ENCODE measurements at places on chromosomes 1 and 21.

DNA sequence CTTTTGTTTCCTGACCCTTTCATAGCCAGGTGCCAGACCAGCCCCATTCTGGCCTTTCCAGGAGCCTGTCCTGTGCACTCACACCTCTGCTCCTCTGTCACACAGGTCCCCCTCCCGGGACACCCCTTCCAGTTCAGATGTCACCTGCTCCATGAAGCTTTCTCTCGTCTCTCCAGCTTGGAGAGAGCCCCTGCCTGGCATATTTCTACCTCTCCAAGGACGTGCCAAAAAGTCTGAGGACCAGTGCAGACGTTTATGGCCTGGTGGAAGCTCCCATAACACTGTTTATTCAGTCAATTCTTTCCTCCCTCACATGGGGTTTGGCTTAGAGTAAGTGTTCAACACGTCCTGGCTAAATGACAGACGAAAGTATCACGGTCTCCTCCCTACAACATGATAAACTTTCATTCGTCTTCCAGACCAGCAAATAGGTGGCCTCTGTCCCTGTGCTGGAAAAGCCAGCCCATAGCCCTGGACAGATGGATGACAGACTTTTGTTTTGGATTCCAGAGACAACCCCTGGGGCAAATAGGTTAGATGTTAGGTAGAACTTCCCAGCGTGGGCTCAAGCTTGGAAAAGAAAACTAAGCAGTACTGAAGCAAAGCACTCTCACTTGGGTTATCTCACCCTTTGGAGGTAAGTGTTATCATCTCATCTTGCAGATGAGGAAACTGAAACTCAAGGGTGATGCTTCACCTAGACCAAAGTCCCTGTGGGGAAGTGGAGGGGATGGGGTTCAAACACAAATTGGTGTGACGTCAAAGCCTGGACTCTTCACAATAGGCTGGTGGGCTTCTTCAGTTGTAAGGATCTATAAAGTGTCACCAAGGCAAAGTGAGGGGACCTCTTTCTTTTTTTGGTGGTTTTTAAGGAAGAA is 52.9 kb upstream of the ECE1 start:
- DNase-seq: no peak

GRCh38 chr21:33286600-33287456 is 20.7 kb downstream of the IL10RB start:
- DNase-seq: peak; percentile 55

DNA sequence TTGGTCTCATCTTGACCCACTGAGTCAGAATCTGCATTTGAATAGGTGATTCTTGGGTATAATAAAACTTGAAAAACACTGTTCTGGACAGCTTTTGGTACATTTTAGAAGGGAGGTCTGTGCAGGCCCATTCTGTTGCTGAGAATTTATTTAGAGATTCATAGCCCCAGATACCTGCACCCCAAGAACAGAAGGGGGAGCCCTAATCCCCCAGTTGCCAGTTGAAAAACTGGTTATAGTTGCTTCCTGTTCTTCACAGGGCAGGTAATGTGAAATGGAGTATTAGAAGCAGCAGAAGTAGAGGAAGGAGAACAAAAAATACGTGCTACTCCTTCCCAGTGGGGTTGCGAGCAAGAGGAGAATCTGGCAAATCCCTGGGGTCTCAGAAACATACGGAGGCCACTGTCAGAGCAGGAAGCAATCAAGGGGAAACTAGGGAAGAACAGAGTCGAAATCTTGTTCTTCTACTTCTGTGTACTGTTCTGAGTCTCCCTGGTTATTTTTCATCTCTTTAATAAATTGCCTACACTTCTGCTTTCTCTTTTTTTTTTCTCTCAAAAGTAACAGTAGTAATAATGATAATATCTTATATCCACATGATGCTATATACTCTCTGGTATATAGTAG is 4.6 kb upstream of the CLCA2 start:
- DNase-seq: peak; percentile 26

- peak; percentile 62 for DNase-seq
These were observed 202.5 kb downstream of the C1orf94 start for GRCh38 chr1:34378968-34379856.

GRCh38 chr1:200925831-200926230 is 31.1 kb downstream of the INAVA start:
- DNase-seq: no peak

DNA sequence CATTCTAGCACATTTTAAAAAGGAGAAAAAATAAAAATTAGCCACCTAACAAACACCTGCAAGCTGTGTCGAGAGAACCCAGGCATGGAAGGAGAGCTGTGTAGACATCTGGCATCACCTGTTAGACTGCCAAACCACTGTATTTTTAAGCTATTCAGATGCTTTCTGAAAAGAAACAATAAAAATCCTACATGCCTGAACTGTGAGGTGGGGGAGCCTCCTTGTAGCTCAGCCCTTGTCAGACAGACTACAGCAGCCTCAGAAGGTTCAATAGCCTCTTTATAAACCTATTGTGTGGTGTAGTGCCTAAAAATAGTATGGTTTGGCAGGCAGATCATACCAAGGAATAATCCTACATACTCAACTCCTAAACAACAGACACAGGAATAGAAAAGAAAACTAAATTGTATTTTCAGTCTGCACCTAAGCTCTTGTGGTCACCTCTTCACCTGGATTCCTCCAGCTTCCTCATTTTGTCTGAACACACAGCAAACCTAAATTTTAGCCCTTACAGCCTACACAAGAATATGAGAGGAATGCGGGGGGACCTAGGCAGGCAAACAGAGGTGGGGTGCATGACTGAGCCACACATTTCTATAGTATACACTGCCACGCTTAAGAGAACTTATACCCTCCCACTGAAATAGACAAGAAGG is 67.0 kb downstream of the SIPA1L2 start:
- peak; percentile 42 for DNase-seq

GRCh38 chr1:244022311-244022710 is 28.8 kb upstream of the ZBTB18 start:
- no peak for DNase-seq

DNA sequence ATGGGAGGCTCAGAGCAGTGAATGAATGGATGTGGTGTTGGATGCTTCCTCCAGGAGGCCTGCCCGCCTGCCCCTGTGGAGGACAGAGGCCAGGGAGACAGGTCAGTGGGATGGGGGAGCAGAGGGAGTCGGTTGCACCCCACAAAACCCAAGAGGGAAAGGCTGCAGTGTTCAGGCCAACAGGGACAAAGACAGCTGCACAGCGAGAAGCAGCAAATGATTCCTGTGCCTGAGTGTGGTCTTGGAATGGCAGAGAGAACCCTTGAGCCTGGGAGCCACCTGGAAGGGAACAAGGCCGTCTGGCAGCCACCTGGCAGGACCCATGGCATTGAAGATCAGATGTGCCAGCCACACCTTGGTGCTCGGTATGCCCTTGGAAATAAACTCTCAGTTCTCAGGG is 8.1 kb downstream of the TFF3 start:
- DNase-seq: peak; percentile 52

DNA sequence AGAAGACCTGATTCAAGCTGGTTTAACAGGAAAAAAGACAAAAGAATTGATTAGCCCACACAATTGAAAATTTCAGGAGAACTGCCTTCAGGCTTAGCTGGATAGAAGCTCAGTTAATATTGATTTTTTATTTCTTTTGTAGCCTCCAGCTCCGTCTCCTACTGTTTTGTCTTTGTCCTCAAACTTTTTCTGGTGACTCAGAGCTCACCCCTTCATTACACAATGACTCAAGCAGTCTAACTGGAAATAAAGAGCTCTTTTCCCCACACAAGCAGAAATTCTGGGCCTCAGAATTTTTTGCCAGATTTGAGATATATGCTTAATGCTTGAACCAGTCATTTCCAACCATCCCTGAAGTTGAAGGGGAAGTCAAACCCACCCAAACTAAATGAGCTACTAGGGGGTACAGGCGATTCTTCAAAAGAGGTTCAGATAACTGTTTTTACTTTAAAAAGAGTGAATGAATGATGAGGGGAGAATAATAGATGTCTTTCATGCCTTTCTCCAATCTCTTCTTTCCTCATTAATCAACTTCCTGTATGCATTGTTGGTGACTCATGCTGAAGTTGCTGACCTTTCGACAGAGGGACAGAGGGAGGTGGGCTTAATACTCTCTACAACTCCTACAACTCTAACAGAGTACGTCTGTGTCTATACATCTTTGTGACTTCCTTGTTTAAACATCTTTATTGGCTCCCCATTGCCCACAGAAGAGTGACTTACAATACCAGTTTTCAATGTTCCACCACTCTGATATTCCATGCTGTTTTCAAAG is 6.2 kb upstream of the ACP6 start:
- DNase-seq: no peak

DNA sequence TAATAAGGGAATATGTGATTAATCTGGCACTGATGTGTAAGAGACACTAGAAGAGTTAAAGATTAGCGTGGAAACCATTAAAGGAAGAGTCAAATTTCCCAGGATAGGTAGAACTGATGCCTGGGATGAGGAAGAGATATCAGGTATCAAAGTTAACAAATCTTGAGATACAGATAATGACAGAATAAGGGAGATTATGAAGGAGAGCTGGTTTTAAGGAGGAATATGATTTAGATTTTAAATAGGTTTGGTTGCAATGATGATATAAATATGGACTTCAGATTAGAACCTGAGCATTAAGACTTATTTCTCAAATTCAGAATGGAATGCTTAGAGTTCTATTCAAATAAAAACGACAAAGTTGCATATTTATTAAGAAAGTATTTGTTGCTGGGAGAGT is 26.2 kb downstream of the MAGI3 start:
- no peak for DNase-seq

DNA sequence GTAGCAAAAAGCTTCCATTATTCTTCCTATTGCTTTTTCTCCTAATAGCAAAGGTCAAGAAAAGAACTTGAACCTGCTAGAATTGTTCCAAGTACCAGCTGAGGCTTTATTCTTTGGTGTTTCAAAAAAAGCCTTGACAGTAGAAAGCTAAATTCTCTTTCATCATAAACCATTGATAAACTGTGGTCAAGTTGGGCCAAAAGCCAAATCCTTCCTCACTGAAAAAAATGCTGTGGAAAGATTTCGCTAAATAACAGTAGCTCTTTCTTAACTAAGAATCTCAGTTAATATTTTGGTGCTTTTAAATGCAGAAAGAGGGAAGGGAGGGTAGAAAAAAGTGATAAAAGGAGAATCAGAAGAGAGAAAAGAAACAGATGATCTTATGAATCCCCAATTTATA is 14.0 kb upstream of the JAM2 start:
- DNase-seq: no peak

- DNase-seq: no peak
These were observed 205.4 kb upstream of the NFIA start for GRCh38 chr1:60876952-60877351.

DNA sequence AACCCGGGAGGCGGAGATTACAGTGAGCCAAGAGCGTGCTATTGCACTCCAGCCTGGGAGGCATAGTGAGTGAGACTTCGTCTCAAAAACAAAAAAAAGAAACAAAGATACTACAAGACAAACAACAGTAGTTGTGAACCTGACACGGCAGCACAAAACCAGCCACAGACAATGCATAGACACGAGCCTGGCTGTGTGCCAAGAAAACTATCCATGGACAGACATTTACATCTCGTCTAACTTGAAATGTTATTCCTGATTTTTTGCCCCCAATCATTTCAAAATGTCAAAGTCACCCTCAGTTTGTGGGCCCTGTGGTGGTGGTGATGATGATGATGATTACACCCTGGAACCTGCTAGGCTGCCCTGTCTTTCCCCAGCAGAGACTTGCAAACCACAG is 6.3 kb downstream of the KLHL21 start:
- no peak for DNase-seq

- no peak for DNase-seq
These were observed 305.6 kb downstream of the PAPPA2 start for GRCh38 chr1:176768532-176768931.

DNA sequence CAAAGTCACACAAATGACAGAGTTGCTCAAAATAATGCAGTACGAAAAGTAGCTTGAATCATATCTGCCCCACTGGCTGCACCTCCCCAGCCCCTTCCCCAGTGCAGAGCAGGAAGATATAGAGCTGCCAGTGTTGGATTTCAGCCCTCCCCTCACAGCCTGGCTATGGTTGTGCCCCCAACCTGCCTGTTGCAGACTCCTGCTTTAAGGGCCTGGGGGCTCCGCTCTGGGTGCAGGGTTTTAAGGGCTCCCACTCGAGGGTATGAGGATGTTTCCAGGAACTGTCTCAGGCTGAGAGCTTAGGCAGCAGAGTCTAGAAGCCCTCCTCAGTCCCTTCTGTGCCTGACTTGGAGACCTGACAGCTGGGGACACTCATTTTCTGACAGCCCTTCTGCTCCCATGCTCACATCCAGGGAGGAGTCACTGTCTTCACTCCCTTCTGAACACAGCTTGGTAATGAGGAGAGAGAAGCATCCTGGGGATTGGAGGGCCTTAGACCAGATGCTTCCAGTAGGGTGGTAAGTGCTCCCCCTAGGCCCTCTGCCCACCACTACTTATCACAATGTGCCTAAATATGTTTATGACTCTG is 4.6 kb downstream of the S100A9 start:
- DNase-seq: no peak

- DNase-seq: peak; percentile 94
These were observed 531 bp downstream of the TSPEAR start for GRCh38 chr21:44710756-44711326.

DNA sequence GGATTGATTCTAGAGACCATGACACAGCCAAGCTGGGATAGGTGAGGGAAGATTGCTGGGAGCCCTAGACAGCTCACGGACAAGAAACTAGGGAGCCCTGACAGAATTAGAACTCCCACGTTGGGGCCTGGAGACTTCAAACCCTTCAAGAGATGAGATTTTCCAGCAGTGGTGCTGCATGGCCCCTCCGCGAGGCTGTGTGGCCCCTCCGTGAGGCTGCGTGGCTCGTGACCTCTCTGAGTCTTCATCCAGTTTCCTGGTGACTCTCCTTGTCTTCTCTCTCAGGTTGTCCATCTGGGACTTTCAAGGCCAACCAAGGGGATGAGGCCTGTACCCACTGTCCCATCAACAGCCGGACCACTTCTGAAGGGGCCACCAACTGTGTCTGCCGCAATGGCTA is 109.9 kb downstream of the LACTBL1 start:
- DNase-seq: no peak

- DNase-seq: peak; percentile 70
These were observed 262.4 kb downstream of the ST6GALNAC3 start for GRCh38 chr1:76336931-76337371.

DNA sequence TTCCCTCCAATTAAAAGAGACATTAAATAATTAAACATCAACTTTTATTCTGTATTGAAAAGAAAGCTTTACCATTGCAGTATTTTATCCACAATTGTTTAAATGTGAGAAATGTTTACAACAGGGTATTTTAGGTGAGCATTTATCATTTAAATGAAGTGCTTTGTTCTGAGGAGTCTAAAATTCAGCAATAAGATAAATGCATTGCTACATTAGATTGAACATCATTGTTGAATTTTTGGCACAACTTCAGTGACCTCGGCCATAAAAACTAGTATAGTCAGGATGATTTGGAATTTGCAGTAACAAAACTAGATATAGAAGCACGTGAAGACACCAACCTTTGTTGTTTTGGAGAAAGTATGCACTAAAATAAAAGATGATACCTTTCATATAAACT is 692.9 kb downstream of the USP25 start:
- DNase-seq: peak; percentile 41

GRCh38 chr1:116983112-116983511 is 18.4 kb upstream of the CD101 start:
- DNase-seq: no peak
